ENCODE measurements at places on chromosomes 1 and 21.
A peak's percentile ranks its signal among the peaks of the same experiment; 100 is the strongest.

- no peak for DNase-seq
Measured at GRCh38 chr1:27418326-27419185, 26.1 kb downstream of the GPR3 start.

- DNase-seq = no peak
Measured at GRCh38 chr21:42112857-42113256, 41.7 kb downstream of the UMODL1 start.

DNA sequence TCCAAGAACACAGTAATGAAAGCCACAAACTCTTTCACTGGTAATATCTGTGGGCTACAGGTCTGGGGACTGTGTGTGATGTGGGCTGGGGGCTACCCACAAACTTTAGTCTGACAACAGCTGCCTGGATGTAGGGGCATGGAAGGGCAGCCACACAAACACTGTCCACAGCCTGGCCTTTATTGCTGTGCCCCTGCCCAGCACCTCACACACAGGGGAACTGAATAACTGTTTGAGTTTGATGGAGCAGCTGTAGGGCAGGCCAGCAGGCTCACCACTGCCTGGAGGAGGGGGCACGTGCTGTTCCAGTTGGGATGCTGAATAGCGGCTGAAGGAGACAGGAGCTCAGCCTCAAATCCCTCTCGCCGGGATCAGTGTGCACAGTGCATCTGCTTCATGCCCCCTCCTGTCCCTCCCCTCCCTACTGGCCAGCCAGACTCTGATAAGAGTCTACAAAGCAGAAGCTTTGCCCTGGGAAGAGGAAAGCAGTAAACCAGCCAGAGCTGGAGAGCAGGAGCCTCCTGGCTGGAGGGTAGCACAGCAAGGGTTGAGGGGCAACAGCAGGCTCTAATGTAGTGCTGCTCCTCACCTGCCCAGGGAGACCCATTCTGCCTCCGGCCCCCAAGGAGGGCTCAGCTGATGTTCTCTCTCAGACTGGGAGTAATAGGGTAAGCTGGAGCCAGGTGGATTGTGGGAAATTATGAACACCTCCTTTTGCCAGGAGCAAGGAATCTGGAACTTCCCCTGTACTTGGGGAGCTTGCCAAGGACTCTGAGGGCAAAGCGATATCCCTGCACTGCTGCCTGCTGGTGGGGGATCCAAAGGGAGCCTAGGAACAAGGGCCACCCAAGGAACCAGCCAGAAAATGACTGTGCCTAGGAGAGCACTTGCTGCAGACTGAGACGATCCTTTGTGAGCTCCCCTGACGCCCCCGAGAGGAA lies 70.2 kb upstream of the GOLT1A start:
- no peak for DNase-seq

DNA sequence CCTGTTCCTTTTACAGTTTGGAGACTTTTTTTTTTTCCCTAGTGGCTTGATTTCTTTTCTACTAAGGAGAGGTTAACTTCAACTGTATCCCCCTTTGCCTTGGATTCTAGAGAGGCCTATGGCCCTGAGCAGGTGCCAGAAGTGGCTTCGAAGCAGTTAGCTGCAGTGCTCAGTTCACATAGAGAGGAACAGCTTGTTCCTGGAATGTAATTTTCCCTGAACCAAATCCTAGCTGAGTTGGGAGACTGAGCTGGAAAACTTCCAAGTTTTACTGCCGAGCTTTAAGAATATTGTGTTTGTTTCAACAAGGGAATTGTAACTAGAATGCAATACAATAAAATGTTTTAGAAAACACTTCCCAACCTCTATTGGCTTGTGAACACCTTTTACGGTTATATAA lies 17.5 kb downstream of the RD3 start:
- no peak for DNase-seq

- peak; percentile 21 for DNase-seq
Measured at GRCh38 chr1:179105393-179105792, 23.5 kb downstream of the TOR3A start.

GRCh38 chr1:216923601-216924000 lies 200.4 kb upstream of the ESRRG start:
- DNase-seq = no peak

DNA sequence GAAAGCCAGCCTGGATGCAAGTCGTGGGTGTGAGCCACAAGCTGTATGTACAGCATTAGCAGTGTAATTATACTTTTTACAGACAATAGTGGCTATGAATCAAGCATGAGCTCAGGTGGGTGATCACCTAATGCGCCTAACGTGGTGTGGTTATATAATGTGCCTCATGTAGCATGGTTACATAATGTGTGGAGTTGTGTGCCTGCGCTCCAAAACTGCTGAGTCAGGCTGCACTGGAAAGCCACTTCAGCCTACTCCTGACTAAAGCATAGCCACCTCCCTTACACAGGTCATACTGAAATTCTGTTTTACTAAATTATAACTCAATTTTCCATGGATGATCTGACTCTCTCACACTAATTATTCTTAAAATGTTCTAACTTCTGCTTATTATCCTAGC lies 69.8 kb downstream of the KCNT2 start:
- no peak for DNase-seq

DNA sequence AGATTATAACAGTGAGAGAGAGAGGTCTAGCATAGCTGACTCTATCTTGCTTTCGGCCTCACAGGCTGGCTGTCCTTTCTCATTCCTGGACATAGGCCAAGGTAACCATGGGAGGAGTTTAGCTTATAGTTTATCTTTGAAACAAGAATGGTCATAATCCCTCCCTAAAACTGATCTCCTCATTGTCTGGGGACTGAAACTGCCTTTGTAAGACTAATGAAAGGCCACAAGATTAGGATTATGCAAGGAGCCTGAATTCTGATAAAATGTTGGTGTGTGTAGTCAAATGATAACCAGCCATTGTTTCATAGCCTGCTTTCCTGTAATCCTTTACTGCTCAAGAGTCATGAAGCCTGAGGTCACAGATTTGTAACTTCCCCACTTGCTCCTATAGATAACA lies 131.9 kb upstream of the LYPLAL1 start:
- no peak for DNase-seq

DNA sequence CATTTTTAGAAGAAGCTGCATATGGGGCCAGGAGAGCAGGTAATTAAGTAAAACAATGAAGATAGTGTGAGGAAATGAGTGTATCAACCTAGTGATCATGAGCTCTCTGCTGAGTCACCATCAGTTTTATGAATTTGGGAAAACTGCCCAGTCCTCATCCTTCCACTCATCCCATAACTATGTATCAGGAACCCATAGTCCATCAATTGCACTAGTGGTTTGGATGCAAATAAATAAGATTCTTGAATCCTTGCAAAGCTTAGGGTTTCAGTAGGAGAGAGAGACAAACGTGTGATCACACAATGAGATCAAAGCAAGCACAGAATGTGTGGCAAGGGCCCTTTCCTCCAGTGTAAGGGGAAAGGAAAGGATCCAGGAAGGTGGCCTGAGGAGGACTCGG lies 145.6 kb downstream of the ZZZ3 start:
- peak; percentile 76 for DNase-seq

DNA sequence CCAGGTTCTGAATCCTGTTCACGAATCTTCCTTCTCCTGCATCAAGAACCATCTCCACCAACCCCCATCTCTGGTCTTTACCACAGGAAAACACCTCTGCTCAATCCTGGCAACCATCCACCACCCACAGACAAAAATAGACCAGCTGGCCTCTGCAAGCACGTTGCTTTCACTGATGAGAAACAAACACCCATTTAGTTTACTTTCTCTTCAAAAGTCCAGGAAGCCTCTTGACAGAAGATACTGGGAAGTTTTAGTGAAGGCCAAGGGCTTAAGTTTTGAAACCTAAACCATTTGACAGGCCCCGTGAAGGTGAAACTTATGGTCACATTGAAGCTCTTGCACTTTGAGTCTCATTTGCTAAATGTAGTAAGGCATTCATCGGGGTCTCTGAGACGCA lies 122.6 kb upstream of the PPP2R5A start:
- DNase-seq = peak; percentile 5

DNA sequence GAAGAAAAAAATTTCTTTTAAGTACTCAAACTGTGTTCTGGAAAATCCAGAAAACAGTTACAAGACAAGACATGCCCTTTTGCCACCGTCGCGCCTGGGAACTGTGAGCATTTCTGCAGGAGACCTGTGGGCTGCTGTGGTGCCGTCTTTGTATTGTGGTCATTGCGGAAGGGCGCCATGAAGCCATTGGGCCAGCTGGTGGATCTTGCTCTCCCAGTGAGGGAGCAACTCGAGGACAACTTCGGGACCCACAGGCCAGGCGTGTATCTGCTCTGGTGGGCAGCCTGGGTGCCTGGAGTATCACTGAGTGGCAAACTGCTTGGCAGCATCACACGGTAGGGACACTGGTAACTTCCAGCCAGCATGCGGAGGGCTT lies 3.8 kb upstream of the THEMIS2 start:
- DNase-seq = no peak

- peak; percentile 83 for DNase-seq
Measured at GRCh38 chr1:27342778-27343638, 1.2 kb downstream of the SYTL1 start.

DNA sequence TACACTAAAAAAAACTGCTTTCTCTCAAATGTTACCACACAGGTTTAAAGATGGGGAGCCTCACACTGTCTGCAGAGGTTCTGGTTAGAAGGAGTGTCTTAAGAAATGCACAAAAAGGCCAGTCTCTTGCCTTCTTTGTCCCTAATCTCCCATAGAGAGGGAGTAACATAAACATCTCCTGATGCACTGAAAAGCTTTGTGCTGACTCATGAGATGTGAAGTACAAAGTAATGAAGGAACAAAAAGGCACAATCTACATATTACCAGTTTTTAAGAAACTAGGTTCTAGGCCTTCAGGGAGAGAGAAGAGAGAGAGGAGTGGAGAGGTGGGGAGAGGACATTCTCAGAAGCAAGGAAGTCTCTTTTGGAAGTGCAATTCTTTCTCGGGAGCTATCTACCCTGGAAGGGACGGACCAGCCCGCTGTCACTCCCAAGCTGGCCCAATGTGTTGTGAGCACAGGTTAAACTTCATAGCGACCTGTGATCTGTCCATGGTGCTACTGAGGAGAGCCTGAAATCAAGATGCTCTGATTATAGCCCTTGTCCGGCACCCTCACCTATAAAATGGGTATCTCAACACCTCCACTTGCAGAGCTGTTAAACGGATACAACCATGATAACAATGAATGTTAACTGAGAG lies 458.1 kb downstream of the DISC1 start:
- peak; percentile 25 for DNase-seq
